ENCODE measurements at places on chromosomes 6 and 20.

DNA sequence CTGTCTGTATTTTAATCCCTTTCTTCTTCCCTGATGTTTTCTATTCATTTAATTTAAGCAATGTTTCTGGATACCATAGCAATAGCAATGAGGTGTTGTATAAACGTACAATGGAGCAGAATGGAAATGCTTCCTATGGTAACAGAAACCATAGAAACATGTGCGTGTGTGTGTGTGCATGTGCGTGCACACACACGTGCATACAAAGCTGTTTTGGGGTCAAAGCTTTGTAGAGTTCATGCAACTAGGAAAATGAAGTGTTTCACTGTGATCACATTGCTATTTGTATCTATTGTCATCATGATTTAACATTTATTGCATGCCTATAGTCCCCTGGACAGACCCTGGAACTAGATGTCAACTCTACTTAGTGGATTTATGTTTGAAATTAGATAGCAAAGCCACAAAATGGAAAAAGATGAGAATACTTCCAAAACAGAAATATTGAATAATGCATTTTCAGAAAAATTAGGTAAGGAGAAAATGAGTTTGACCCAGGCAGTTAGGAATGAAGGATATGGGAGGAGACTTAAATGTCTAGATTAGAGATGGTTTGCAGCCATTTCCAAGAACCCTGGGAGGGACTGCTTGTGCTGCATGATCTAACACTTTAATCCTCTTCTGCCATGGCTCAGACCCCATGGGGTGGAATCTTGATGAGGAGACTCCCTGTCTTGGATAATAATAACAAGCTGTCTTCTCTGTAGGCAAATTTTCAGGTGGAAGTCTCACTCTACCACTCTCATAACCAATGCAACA lies 124.4 kb downstream of the TRMT11 start:
- DNase-seq, result no peak

GRCh38 chr20:63792866-63793265 lies 38.2 kb downstream of the ZBTB46 start:
- no peak for DNase-seq

DNA sequence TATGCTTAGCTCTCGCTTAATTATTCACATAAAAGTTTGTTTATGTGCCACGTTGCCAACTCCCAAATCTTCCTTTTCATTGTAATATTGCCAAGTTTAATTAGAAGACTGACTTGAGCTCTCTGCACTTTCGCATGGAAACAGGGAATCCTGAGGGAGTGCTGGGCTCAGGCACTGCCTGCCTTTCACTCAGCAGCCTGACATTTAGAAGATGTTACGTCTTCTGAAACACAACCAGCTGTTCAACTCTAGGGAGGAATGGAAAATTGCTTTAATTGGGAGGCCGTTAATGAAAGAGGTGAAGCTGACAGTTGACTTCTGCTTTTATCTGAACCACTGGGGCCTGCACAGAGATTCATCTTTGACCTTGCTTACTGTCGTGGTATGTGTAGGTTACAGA lies 77.4 kb upstream of the MTHFD1L start:
- DNase-seq, result no peak

DNA sequence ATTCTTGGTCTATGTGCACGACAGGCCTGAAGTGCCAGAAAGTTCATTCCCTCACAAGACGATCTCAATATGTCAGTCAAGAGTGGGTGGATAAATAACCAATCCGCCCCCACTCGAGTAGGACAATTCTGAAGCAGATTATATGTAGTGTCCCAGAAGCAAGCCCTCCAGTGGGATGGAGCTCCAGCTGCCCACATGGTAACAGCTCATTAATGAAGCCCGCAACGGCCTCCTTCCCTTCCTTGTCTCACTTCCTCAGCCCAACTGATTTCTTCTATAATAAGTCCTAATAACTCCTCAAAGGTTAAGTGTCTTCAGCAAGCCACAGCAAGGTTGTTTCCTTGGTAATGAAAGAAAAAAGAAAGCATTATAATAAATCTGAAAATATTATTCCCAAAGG lies 82.1 kb upstream of the F13A1 start:
- DNase-seq, result no peak
